Natural killer cell (primary cell): ENCODE measurements at places on chromosomes 3 and 15. TPM values are rescaled to one million over a fixed set of nuclear protein-coding genes. Genes with fewer than 3 reads are reported as not detected.
A peak's percentile ranks its signal among the peaks of the same experiment; 100 is the strongest.

DNA sequence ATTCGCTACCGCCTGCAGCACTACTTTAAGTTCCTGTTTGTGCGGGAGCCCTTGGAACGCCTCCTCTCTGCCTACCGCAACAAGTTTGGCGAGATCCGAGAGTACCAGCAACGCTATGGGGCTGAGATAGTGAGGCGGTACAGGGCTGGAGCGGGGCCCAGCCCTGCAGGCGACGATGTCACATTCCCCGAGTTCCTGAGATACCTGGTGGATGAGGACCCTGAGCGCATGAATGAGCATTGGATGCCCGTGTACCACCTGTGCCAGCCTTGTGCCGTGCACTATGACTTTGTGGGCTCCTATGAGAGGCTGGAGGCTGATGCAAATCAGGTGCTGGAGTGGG, 995 bp downstream of the CHST14 start:
- peak; percentile 50 for DNase-seq

GRCh38 chr15:44726136-44726535, 10.2 kb upstream of the TRIM69 start:
- DNase-seq = no peak

- DNase-seq = no peak
Observed at GRCh38 chr3:70201975-70202374, 110.5 kb downstream of the MDFIC2 start.

DNA sequence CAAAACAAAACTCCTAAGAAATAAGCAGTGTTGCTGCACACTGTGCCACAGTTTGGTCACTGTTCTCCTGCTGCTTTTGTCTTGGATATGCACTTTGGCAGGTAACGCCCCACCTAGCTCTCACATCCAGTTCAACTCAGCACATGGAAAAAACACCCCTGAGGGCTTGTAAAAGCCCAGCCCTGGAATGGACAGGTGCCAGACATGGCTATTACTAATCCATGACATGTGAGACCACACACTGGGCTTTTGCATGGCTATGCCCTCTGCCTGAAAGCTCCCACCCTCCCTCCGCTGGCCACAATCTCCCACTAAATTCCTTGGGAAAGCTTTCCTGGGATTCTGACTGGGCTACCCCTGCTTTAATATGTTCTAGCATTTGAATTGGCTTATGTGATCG, 24.7 kb upstream of the ZBED2 start:
- no peak for DNase-seq

LMOD3 gene
- not detected for total RNA-seq
